ENCODE measurements at places on chromosomes 7 and 10. TPM values are rescaled to one million over a fixed set of nuclear protein-coding genes. Genes with fewer than 3 reads are reported as not detected.

Gene MAD1L1
- 26.3 TPM for total RNA-seq

Gene SLC35B4
- total RNA-seq, result 33.7 TPM

Gene C10orf71
- not detected for total RNA-seq

Gene TEX47
- not detected for total RNA-seq

Gene SPDYE2
- total RNA-seq, result not detected

Gene CRHR2
- total RNA-seq, result 0.05 TPM

Gene CPEB3
- 0.32 TPM for total RNA-seq

Gene C10orf105
- total RNA-seq, result not detected

Gene BTRC
- 8.4 TPM for total RNA-seq

Gene UBN2
- total RNA-seq, result 2.3 TPM

Gene DKK1
- 538 TPM for total RNA-seq

Gene FRMD4A
- 3.6 TPM for total RNA-seq

Gene BAMBI
- 10.5 TPM for total RNA-seq

Gene ACBD5
- total RNA-seq, result 24.5 TPM

Gene CLCN1
- not detected for total RNA-seq

Gene PRKG1
- not detected for total RNA-seq

Gene TLL2
- 0.13 TPM for total RNA-seq

Gene ADGRA1
- total RNA-seq, result 0.40 TPM

Gene CASTOR2
- 3.9 TPM for total RNA-seq

Gene CHN2
- total RNA-seq, result 0.35 TPM

Gene MCM10
- 21.2 TPM for total RNA-seq

Gene HABP2
- total RNA-seq, result 0.10 TPM

Gene ANKRD2
- 5.0 TPM for total RNA-seq

Gene PROSER2
- 31.8 TPM for total RNA-seq

Gene CDK14
- total RNA-seq, result 0.14 TPM

Gene GPR37
- 0.57 TPM for total RNA-seq

Gene NEURL1
- total RNA-seq, result 0.60 TPM

Gene OR2A5
- not detected for total RNA-seq

Gene C7orf57
- 0.31 TPM for total RNA-seq

Gene UTF1
- total RNA-seq, result not detected

Gene ACHE
- total RNA-seq, result 2.1 TPM

Gene MARVELD1
- total RNA-seq, result 51.6 TPM

Gene RASA4B
- total RNA-seq, result 2.2 TPM

Gene ADIRF
- total RNA-seq, result not detected

Gene TMEM176B
- total RNA-seq, result 0.15 TPM

Gene ADAP1
- total RNA-seq, result 3.4 TPM

Gene SEC31B
- 2.7 TPM for total RNA-seq

Gene NAT16
- 0.15 TPM for total RNA-seq

Gene SPDYE11
- not detected for total RNA-seq

Gene FAM25G
- 1.1 TPM for total RNA-seq

Gene MGMT
- total RNA-seq, result 8.2 TPM

Gene TDRD1
- total RNA-seq, result not detected

Gene RGR
- total RNA-seq, result not detected

Gene EBLN1
- total RNA-seq, result not detected

Gene UCMA
- not detected for total RNA-seq

Gene EPHB6
- 0.50 TPM for total RNA-seq

Gene DNAH11
- total RNA-seq, result 0.20 TPM

Gene PON1
- 1.0 TPM for total RNA-seq

Gene ARF5
- 204 TPM for total RNA-seq

Gene CYP3A4
- not detected for total RNA-seq

Gene AEBP1
- total RNA-seq, result not detected

Gene IFIT2
- 2.4 TPM for total RNA-seq

Gene GRID1
- 0.22 TPM for total RNA-seq

Gene PCLO
- total RNA-seq, result 0.82 TPM

Gene SLC29A4
- total RNA-seq, result 12.1 TPM

Gene TWIST1
- 4.4 TPM for total RNA-seq

Gene CLDN4
- total RNA-seq, result 6.1 TPM
